ENCODE measurements at places on chromosomes 2 and 18. TPM values are rescaled to one million over a fixed set of nuclear protein-coding genes. Genes with fewer than 3 reads are reported as not detected.

DNA sequence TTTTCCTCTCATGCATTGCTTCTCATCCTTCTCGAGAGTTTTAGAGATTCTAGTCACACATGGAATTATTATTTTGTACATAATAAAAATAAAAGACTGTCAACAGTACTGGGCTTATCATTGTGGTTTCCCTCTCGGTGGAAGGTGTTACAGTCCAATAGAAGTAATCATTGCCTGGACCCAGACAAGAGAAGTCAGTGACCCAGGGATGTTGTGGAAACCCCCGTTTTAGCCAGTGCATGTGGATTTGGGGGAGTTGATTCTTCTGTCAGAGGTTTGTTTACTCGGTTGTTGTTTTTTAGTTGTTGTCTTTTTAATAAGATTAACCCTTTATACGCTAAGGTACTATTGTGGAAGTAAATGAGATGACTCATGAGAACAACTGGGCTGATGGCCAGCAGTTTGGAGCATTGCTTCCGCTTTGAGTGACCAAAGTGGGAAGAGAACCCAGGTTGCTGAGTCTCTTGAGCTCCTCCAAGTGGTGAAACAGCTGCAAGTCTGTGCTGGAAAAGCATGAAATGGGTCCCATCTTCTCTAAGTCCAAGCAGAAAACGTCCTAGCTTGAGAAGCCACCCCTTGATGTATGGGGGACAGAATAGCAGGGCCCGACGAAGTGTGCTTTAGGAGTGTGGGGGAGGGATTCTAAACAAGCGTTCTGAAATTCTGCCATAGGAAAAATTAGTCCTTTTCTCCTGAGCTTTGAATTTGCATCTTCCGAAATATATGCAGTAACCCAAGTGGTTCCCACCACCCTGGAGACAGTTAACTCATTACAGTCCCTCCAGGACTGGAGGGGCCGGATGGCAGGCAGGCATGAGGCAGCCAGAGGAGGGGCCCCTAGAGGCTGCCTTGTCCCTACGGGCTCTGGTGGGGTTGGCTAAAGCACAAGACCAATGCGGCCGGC is 61.8 kb upstream of the GPR45 start:
- H3K4me3 ChIP-seq: no peak overlapping the region
- DNase-seq: peak; percentile 41
- no peak overlapping the region for H3K27ac ChIP-seq
- H3K27me3 ChIP-seq: peaks cover 13% of the 10 kb centered on the region
- H3K36me3 ChIP-seq: no peaks in the 10 kb centered on the region

DNA sequence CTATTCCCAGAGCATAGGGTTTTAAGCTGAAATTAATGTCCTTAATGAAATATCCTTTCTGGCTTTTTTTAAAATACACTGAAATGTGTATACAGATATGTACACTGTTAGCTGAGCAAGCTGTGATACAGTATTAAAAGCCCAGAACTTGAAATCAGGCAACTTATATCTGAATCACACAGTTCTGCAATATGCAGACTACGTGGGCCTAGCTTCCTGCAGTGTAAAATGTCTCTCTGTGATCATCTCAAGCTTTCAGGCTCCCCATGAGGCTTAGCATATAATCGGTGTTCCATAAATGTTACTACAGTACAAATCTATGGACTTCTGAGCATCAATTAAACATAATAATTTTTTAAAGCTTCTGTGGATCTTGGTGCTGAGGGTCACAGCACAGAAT is 8.2 kb downstream of the FBXO15 start:
- no peaks in the 10 kb centered on the region for H3K27me3 ChIP-seq
- DNase-seq: no peak
- H3K36me3 ChIP-seq: no peaks in the 10 kb centered on the region

- peaks cover 7% of the 10 kb centered on the region for H3K4me1 ChIP-seq
- DNase-seq: no peak
- no peaks in the 10 kb centered on the region for H3K27me3 ChIP-seq
- no peaks in the 10 kb centered on the region for H3K36me3 ChIP-seq
These were observed 46.8 kb upstream of the PPM1B start for GRCh38 chr2:44121899-44122298.

DNA sequence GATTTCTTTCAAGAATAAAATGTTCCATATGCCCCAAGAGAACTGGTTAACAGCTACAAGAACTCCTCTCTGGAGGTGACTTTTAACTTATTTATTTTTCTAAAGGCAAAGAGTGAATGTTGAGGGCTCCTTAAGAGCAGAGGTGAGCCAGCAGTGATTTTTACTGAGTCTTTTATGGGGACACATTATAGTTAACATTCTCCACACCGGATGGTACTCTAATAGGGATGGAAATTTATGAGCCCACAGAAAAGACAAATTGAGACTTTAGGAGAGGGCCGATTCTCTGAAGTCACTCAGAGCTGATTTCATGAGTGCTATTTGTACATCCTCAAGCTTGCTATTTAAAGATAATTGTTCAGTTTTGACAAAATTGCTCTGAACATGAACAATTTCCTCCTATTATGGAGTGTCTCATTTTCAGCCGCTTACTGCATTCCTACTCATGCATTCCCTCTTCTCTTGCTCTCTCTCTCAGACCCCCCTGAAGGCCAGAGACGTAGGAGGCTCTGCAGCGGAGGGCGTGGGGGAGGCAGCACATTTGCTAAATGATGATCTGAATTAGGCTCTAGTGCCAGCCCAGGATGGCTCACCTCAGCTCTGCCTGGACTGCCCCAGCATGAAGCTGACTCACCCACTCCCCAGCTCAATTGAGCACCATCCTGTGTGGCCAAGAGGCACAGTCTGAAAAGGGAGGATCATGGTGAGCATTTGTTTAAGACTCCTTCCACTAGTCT is 5.9 kb upstream of the RPL37A start:
- H3K27me3 ChIP-seq: no peaks in the 10 kb centered on the region
- DNase-seq: no peak
- H3K4me3 ChIP-seq: no peak overlapping the region
- no peaks in the 10 kb centered on the region for H3K36me3 ChIP-seq
- H3K27ac ChIP-seq: no peak overlapping the region
- peaks cover 28% of the 10 kb centered on the region for H3K4me1 ChIP-seq

- H3K36me3 ChIP-seq: peaks cover 16% of the 10 kb centered on the region
- no peak overlapping the region for H3K4me3 ChIP-seq
- no peak for DNase-seq
- no peak overlapping the region for H3K27ac ChIP-seq
- H3K4me1 ChIP-seq: peaks cover 7% of the 10 kb centered on the region
These were observed 38.9 kb downstream of the HS6ST1 start for GRCh38 chr2:128279786-128280157.

- no peak overlapping the region for H3K27ac ChIP-seq
- no peaks in the 10 kb centered on the region for H3K36me3 ChIP-seq
- H3K4me3 ChIP-seq: no peak overlapping the region
- DNase-seq: no peak
These were observed 777.2 kb upstream of the TMEFF2 start for GRCh38 chr2:192971981-192972380.

DNA sequence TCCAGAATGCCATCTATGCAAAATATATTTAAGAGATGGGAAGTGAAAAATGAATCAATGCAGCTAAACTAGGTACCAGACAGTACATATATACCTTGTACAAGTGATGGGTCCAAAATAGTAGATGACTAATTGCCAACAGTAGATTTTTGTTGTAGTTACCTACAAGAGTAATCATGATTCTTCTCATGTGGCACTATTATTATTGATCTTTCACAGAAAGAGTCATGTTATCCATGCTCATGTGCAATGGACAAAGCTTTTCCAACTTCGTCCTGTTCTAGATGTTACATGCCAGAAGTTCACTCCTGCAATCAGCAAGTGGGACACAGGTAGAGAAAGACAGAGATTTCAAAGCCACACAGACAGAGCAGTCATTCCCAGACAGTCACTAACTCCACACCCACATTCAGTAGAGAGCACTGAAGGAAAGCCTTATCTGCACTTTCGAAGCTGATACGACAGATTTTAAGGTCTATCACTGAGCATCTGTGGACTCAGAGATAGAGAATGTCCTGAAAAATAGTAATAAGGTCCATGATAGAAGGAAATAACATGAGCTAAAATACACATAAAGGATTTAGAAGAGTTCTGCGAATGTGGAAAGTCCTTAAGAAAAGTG is 101.6 kb upstream of the ITPRID2 start:
- no peaks in the 10 kb centered on the region for H3K4me1 ChIP-seq
- no peak overlapping the region for H3K4me3 ChIP-seq
- no peak overlapping the region for H3K27ac ChIP-seq
- H3K36me3 ChIP-seq: no peaks in the 10 kb centered on the region
- H3K27me3 ChIP-seq: no peaks in the 10 kb centered on the region

- no peaks in the 10 kb centered on the region for H3K27me3 ChIP-seq
- H3K4me3 ChIP-seq: no peak overlapping the region
- no peaks in the 10 kb centered on the region for H3K36me3 ChIP-seq
- no peak overlapping the region for H3K27ac ChIP-seq
- no peak for DNase-seq
- H3K4me1 ChIP-seq: peaks cover 11% of the 10 kb centered on the region
These were observed 67.0 kb downstream of the LBH start for GRCh38 chr2:30298302-30298701.

DNA sequence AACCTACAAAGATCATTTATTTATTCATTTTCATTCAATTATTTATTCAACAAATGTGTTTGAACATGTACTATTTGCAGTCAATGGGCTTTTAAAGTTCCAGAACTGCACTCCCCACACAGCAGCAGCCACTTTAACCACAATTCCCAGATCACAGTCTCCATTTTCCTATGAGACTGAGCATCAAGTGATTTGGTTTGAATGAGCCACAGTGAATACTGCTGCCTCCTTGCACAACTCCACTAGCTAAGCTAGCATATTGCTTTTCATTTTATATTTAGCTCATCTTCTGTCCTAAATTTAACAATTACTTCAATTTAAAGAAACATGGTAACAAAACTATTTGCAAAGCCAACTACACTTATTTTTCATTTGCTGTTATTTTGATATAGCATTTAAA is 353.4 kb upstream of the VRK2 start:
- H3K27me3 ChIP-seq: no peaks in the 10 kb centered on the region
- H3K4me1 ChIP-seq: no peaks in the 10 kb centered on the region
- H3K27ac ChIP-seq: no peak overlapping the region

DNA sequence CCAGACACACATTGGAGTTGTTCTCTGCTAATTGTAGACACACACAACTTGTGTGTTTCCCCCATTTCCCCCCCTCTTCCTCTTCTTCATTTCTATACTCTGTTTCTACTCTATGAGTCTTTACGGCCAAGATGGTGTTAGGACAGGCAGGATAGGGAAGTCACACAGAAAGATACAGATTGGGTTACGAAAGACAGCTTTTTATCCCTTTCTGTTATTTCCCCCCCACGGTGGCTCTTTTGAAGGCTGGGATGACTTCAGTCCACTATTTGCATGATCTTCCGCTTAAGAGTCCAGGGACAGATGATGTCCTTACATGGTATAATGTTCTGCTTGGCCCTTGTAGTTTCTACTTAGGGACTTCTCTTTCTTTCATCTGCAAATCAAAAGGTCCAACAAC is 1.6 kb upstream of the EMILIN2 start:
- DNase-seq: no peak
- H3K27me3 ChIP-seq: peaks cover 34% of the 10 kb centered on the region
- peaks cover 5% of the 10 kb centered on the region for H3K4me1 ChIP-seq

GRCh38 chr2:191225126-191225525 is 20.1 kb upstream of the MYO1B start:
- no peaks in the 10 kb centered on the region for H3K4me1 ChIP-seq
- H3K27ac ChIP-seq: no peak overlapping the region
- H3K27me3 ChIP-seq: no peaks in the 10 kb centered on the region
- no peak overlapping the region for H3K4me3 ChIP-seq

DNA sequence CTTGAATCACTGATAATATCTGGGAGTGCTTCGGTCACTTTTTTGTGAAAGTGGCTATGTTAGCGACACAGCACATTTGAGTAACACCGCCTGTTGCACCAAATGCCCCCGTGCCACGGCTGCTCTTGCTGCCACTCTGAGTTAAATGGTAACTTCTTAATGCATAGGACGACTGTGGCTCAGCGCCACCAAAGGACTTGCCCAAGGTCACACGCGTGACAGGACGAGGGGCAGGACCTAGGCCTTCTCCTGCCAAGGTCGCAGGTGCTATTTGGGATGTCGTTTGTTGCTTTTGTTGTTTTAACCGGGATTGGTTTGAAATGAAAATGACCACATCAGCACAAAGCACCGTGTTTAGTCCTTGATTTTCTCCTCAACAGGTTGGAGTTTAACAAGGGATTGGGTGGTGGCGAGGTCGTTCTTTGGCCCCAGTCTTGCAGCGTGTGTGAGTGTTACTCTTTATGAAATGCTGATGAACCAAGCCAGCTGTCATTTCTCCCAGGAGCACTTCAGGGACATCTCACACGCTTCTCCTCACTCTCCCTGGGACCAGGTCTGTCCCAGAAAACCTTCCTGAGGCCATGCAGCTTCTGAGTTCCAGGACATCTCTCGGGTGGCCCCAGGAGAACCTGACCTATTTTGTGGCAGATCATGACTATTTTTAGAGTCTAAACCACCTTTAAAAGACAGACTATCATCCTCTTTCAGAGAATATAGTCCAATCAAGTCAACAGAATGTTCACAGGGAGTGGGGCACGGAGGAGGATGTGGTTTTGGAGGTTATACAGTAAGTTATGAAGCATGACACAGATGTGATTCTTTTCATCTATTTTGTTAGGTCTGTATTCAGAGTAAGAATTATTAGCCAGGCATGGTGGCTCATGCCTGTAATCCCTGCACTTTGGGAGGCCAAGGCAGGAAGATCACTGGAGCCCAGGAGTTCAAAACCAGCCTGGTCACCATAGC is 49.9 kb downstream of the MTCL1 start:
- H3K27me3 ChIP-seq: no peaks in the 10 kb centered on the region
- H3K4me3 ChIP-seq: no peak overlapping the region
- H3K4me1 ChIP-seq: no peaks in the 10 kb centered on the region
- H3K27ac ChIP-seq: no peak overlapping the region
- H3K36me3 ChIP-seq: no peaks in the 10 kb centered on the region
- DNase-seq: peak; percentile 36

The SOCS6 gene
- 18.0 TPM for total RNA-seq

The PAX3 gene
- not detected for total RNA-seq

The PDCD1 gene
- 1.1 TPM for total RNA-seq

All from left lung (tissue), 14 donors.